ENCODE measurements at places on chromosomes 1 and 21.

DNA sequence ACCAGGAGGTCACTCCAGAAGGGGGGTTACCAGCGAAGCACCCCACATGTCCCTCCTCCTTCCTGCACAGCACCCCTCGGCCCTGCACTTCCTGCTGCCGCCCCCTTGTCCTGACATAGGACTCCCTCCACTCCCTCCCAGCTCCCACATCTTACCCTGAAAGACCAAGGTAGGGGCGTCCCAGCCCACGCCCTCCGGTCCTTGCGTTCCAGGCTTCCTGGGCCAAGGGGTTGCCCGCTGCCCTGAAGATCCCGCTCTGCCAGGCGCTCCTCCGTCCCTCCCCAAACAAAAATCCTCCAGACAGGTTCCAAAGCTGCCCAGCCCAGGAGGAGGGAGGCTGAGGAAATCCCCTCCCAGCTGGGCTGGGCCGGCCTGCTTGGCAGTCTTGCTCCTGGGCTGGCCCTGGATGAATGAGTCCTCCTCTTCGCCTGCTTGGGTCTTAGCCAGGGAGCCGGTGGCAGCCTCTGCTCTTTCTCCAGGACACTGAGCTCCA lies at the start of gene RHBDL2:
RHBDL2 (minus strand) TSS at position 304 of the 493 bp plus-strand sequence. CDS start 22,618 bp downstream, outside the sequence.
- DNase-seq = no peak

GRCh38 chr1:94702442-94702815 lies 117.7 kb upstream of the SLC44A3 start:
- no peak for DNase-seq

GRCh38 chr21:31502537-31503143 lies 156.9 kb upstream of the SOD1 start:
- no peak for DNase-seq

GRCh38 chr1:183388735-183389134 lies 29.4 kb downstream of the NMNAT2 start:
- no peak for DNase-seq

DNA sequence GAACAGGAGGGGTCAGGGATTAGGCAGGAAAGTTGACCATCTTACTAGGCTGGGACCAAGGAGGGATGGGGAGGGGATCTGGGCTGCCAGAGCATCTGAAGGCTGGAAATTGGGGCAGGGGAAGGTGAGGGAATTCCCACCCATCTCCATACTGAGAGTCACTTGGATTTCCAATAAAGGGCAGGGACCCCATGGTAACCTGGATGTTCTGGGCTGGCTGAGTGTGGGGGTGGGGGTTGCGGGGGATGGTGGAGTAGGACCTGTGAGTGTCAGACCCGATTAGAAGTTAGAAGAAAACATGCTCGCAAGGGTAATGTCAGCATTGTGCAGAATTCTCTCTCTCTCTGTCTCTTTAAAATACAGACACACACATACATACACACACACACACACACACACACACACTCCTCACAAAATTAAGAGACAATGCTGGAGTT lies 40.0 kb upstream of the EPS15 start:
- DNase-seq = no peak

GRCh38 chr1:94339206-94339927 lies 78.8 kb upstream of the ABCD3 start:
- DNase-seq = no peak

Measured in CD4-positive, alpha-beta T cell treated with Interleukin-15 for 4 hours (primary cell).